ENCODE measurements at places on chromosomes 5 and 9.

DNA sequence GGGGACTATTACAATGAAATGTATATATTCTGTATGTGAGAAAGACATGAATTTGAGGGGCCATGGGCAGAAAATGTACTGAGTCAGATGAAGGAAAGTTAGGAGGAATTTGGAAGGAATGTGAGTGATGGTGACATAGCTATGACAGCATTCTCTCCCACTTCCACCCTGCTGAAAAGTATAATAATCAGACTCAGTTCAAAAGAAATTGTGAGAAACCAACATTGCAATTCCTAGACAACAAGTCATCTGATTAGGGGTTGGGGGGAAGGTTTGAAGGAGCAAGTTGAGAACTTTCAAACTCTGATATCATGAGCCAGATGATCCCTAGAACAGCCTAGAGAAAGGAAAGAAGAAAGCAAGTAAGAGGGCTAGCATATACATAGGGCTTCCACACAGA is 370.6 kb downstream of the DMRTA1 start:
- DNase-seq = no peak

- DNase-seq = no peak
Measured at GRCh38 chr9:94899464-94900221, 173.1 kb downstream of the AOPEP start.

GRCh38 chr5:137201876-137202275 is 297.2 kb downstream of the SPOCK1 start:
- no peak for DNase-seq

DNA sequence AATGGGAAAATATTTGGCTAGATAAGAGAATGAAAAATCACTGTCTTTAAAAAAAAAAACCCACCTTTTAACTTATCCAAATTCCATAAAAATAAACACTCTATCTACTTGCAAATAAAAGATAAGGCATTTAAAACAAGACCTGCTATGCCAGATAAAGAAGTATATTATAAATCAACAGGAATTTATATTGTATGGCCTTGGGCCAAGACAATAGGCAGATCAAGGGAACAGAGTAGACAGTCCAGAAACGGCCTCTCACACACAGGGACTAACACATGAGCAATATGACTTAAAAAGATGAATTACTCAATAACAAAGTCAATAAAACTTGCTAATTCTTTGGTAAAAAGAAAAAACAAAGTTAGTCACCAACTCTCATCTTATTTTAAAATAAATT is 34.7 kb upstream of the ICE1 start:
- DNase-seq = no peak

DNA sequence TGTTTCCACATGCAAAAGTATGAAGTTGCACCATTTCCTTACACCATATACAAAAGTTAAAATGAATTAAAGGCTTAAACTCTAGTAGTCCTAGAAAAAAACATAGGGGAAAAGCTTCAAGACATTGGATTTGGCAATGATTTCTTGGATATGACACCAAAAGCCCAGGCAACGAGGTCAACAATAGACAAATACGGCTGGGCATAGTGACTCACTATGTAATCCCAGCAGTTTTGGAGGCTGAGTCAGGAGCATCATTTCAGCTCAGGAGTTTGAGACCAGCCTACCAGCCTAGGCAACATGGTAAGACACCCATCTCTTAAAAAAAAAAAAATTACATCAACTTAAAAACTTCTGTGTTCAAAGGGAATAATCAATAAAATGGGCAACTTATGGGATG is 30.9 kb upstream of the SREK1 start:
- DNase-seq = no peak

DNA sequence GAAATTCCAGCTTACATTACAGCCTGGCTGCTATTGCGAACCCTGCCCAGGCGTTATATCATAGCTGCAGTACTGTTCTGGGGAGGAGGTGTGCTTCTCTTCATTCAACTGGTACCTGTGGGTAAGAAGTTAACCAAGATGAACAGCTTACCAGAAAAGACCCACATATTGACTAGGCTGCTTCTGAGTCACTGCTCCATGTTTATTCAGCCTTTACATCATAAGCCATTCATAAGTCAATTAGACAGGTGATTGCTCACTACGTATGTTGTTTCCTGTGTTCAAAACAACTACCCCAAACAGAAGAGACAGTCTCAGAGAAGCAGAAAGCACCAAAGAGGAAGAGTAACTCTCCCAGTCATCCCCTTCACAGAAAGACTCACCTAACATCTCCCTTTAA is 34.7 kb upstream of the SLC22A5 start:
- DNase-seq = no peak

DNA sequence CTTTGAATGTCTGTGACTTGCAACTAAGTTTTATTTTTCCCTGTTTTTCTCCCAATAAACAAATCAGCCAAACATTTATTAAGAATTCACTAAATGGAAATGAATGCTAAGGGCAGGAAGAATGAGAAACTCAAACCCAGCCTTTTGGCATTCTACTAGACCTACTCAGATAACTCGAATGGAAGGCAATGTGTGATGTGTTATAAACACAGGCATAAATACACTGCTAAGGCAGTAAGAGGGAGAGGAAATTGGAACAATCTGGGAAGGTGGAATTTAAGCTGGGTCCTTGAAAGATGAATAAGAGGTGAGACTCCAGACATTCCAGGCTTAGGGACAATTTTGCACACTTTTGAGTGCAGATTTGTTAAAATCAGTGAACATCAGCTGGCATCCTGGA is 34.7 kb downstream of the MARCHF3 start:
- no peak for DNase-seq

GRCh38 chr5:148950892-148951291 is 112.0 kb downstream of the SH3TC2 start:
- DNase-seq = no peak

DNA sequence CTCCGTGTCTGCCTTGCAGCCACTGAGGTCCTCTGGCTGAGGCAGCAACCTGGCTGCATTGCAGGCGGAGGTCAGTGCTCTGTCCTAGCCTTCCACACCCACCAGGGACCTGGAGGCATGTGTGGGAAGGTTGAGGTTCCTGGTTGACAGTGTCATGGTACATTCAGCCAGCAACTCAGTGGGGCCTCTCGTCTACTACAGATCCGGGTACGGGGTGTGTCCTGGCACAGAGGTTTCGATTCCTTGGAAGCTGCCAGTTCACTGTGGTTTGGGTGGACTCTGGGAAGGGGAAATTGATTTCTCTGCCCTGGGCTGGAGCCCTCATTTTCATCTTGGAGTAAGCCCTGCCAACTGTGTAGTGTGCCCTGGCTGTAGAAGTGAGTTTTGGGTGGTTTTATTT is 45.1 kb downstream of the PDE8B start:
- DNase-seq = no peak

DNA sequence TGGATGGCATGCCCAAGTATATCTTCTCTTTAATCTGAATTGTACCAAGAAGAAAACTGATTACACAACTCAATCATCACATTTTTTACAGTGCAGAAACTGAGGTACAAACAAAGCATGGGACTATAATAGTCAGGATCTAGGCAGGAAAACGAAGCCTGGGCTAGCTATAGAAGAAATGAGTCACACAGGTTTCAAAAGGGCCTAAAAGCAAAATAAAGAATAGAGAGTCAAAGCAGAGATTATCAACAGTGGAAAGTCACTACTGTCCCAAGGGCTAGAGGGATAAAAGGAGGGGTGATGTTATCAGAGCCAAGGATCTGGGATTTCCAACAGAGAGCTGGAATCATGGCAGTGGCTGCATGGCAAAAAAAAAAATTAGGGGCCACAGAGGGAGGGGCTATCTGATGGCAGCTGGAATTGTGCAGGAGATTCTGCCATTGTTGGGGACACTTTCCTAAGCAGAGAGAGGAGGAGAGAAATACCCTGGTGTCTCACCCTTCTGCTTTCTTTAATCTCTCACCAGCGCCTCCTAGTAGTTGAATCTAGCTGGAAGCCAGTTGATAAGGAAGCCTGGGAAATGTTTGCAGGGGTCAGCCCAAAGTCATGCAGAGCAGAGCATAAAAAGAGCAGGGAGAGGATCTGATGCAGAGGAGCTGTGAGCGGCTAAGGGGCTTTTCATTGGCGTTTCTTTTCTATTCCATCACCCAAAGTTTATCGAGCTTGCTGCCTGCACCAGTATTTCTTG is 343.2 kb downstream of the ACTL7B start:
- no peak for DNase-seq

GRCh38 chr9:82302968-82303655 is 314.5 kb downstream of the SPATA31D1 start:
- no peak for DNase-seq

- DNase-seq = no peak
Measured at GRCh38 chr9:128625391-128626146, 31.1 kb downstream of the DYNC2I2 start.

DNA sequence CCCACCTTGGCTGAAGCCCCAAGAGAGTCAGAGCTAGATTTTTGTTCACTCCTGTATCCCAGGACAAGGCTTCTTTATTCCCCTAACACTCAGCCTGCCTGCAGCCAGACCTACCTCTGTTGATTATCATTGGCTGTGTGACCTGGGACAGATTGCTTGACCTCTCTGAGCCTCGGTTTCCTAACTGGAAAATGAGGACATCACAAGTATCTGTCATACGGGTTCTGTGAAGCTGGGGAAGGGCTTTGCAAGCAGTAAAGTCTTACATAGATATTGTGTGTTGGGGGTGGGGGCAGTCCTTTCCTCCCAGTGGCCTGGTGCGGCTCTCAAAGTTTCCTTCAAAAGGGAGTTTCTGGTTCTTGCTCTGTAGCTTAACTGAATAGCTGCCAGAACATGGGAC is 2.5 kb upstream of the NEK6 start:
- DNase-seq = no peak

DNA sequence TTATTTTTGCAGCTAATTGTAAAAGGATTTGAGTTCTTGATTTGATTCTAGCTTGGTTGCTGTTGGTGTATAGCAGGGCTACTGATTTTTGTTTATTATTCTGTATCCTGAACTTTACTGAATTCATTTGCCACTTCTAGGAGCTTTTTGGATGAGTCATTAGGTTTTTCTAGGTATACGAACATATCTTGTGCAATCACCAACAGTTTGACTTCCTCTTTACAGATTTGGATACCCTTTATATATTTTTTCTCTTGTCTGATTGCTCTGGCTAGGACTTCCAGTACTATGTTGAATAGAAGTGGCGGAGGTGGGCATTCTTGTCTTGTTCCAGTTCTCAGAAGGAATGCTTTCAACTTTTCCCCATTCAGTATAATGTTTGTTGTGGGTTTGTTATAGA is 210.8 kb downstream of the FGF10 start:
- no peak for DNase-seq

DNA sequence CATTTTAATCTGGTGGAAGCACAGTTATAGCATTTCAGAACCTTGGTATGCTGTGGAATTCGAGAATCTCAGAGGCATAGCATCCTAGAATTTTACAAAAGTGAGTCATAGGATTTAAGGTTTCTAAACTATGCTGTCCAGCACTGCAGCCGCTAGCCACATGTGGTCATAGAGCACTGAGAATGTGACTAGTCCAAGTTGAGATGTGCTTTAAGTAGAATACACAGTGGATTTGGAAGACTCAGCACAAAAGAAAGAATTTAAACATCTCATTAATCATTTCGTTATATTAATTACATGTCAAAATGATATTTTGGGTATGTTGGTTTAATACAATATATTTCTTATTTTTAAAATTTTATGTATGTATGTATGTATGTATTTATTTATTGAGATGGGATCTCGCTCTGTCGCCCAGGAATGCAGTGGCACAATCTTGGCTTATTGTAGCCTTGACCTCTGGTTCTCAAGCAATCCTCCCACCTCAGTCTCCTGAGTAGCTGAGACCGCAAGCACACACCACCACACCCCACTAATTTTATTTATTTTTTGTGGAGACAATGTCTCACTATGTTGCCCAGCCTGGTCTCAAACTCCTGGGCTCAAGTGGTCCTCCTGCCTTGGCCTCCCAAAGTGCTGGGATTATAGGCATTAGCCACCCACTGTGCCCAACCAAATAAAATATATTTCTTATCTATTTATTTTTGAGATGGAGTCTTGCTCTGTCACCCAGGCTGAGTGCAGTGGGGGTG is 20.4 kb upstream of the RPS14 start:
- DNase-seq = no peak

DNA sequence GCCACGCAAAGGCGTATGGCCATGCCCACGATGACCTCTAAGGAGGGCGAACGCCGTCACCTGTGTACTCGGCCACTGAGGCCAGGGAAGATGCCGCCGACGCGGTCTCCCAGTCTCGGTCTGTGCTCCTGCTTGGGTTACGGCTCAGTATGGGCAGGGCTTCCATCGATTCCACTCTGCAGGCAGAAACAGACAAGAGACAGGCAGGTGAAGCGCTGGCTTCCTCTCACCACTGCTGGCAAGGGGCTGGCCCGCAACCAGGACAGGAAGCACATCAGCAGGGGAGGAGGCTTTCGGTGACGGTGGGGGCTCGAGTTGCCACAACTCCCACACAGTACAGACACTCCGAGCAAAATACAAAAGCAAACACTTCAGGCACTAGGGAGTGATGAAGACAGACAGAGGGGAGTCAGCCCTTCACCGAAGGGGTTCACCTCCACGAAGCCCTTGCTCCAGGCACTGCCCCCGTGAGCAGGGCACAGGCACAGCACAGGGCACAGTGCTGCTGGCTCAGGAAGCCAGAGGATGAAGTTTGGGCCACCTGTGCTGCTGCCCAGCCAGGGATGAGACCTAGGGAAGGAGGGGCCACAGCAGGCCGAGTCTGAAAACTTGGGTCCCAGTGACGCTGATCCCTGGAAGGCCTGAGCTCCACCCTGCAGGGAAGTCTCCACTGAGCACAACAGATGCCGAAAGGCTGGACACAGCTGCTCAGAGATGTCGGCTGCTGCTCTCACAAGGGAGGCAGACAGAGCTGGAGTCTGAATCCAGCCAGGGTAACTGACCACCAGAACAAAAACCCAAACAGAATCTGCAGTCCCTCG is 91.3 kb downstream of the CAMSAP1 start:
- DNase-seq = no peak

- DNase-seq = peak; percentile 58
Measured at GRCh38 chr5:157917899-157918809, 59.2 kb upstream of the CLINT1 start.

GRCh38 chr5:127801751-127802476 is 98.7 kb downstream of the CCDC192 start:
- no peak for DNase-seq

- DNase-seq = peak; percentile 52
Measured at GRCh38 chr5:55226934-55227663, at the start of gene MCIDAS. TSS of gene MCIDAS (minus strand) at chr5:55227315. CDS start at chr5:55227138, 177 bp downstream.

GRCh38 chr5:67346611-67347010 is 150.0 kb upstream of the CD180 start:
- no peak for DNase-seq
